ENCODE measurements at places on chromosomes 1 and 21.

DNA sequence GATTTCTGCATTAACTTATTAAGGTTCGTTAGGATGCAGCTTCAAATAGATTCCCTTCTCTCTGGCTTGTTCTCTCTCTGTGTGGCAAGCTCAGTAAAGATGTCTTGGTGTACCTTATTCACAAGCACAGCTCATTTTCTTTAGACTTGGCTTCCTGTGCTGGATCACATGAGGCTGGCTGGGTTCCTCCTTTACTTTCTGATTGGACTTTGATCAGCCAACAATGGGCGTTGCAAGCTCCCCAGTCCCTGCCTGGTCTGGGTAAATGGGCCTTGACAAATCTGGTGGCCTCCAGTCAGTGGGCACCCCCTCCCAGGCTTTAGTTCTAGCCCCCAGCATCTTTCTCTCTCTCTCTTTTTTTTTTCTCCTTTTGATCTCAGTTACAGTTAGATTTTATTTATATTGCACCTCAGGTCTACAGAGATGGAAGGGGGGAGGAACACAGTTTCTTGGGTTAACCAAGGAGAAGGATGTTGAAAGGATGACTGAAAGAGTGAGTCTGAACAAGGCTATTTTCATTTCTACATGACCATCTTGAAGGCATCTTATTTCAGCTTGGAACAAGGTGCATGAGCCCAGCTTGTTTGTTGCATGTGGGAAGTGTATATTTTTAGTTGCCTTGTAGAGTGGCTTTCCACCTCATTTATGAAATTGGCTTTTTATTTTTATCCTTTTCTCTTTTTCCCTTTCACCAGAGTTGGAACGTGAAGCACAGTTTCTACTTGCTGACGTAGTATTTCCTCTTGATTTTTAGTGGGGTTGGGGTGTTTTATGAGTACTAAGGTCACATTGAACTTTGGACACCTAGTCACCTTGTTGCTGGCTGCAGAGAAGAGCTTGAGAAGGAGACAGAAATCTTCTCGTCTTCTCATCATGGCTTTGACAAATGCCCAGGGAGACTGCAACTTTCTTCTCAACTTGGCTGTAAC is 77.1 kb downstream of the PBX1 start:
- no peak for DNase-seq

- no peak for DNase-seq
Observed at GRCh38 chr1:41446851-41447610, 37.5 kb downstream of the EDN2 start.

GRCh38 chr1:24347159-24347934 is 28.2 kb downstream of the GRHL3 start:
- no peak for DNase-seq

- no peak for DNase-seq
Observed at GRCh38 chr1:203325418-203326091, 20.2 kb downstream of the BTG2 start.

DNA sequence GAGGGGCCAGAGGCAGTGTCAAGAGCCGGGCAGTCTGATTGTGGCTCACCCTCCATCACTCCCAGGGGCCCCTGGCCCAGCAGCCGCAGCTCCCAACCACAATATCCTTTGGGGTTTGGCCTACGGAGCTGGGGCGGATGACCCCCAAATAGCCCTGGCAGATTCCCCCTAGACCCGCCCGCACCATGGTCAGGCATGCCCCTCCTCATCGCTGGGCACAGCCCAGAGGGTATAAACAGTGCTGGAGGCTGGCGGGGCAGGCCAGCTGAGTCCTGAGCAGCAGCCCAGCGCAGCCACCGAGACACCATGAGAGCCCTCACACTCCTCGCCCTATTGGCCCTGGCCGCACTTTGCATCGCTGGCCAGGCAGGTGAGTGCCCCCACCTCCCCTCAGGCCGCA is at the start of gene BGLAP:
TSS of gene BGLAP (plus strand) at position 259 of the 400 bp plus-strand sequence. CDS start at position 307, 48 bp downstream.
- DNase-seq, result no peak

- DNase-seq, result no peak
Observed at GRCh38 chr1:30444850-30445249, 278.5 kb downstream of the MATN1 start.

- DNase-seq, result no peak
Observed at GRCh38 chr1:233242827-233243483, 52.6 kb downstream of the PCNX2 start.

- no peak for DNase-seq
Observed at GRCh38 chr1:90502696-90503095, 214.4 kb downstream of the BARHL2 start.

- no peak for DNase-seq
Observed at GRCh38 chr1:76073481-76073880, 1.1 kb upstream of the ST6GALNAC3 start.

DNA sequence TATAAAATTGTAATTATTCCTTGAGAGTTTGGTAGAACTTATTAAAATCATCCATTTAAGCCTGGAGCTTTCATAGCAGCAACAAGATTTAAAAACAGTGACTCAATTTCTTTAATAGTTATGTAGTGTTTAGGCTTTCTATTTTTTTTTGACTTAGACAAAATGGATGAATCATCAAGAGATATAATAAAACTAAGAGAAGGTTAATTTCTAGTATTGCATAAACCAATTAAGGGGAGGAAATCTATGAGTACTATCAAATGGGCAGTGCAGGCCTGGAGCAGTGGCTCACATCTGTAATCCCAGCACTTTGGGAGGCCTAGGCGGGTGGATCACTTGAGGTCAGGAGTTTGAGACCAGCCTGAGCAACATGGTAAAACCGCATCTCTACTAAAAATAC is 416.3 kb upstream of the USP24 start:
- DNase-seq, result no peak

GRCh38 chr21:14736162-14736561 is 190.0 kb upstream of the SAMSN1 start:
- DNase-seq, result no peak

- DNase-seq, result no peak
Observed at GRCh38 chr1:167127236-167127635, 33.4 kb downstream of the STYXL2 start.

DNA sequence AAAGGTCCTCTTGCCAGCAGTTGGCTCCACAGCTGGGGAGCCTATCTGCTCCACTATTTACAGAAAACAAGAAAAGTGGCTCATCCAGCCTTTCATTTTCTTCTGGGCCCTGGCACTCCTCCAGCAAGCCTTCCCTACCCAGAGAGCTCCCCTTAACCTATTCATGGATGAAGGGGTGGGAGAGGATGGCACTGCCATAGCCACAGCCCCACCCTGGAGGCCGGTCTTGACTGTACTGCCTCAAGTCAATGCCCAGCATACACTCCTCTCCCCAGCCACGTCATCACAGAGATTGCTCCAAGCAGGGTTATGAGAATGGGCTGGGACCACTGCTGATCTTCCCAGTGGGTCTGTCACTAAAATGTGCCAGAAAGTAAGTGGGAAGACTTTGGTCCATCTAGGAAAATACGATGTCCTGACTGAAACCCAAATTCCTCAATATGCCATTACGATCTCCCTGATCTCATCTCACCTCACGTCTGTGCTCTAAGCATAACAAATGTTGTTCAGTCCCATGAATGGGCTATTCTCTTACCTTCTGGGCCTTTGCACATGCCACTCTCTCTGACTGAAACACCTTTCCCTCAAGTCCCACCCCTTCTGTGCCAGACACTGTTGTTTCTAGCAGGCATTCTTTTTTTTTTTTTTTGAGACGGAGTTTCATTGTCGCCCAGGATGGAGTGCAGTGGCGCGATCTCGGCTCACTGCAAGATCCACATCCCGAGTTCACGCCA is 21.4 kb upstream of the PTAFR start:
- no peak for DNase-seq

DNA sequence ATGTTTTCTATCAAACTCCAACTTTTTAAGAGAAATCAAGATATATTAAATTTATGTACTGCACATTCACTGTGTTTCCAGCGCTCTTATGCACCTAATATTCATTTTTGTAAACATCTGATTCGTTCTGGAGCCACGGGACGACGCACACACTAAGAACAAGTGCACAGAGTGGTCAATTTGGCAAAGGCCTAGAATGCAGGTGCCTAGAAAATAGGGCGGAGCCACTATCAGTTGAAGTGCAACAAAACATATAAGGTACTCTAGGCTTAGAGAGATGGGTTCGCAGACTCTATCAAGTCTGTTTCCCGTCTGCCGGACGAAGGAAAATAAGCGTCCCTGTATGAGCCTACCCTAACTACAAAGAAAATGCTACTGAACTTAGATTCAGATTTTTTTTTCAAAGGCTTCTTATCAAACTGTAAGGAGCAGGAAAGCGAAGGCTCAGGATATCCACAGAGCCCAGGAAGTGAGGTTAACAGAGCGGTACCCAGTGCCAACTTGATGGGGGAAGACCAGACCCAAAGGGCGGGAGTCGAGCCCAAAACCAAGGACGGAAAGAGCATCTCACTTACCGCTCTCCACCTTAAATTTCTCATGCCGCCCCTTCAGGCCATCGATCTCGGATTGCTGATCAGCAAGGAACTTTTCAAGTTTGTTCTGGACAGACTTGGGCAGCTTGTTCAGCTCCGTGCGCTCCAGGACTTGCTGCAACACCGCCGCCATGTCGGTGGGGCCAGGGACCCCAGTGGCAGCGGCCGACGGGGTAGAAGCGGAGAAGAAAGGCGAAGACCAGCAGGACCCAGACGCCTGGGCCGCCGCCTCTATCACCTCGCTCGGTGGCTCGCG is 526 bp downstream of the TPR start:
- no peak for DNase-seq

- no peak for DNase-seq
Observed at GRCh38 chr21:46109313-46110221, 11.7 kb downstream of the COL6A2 start.

DNA sequence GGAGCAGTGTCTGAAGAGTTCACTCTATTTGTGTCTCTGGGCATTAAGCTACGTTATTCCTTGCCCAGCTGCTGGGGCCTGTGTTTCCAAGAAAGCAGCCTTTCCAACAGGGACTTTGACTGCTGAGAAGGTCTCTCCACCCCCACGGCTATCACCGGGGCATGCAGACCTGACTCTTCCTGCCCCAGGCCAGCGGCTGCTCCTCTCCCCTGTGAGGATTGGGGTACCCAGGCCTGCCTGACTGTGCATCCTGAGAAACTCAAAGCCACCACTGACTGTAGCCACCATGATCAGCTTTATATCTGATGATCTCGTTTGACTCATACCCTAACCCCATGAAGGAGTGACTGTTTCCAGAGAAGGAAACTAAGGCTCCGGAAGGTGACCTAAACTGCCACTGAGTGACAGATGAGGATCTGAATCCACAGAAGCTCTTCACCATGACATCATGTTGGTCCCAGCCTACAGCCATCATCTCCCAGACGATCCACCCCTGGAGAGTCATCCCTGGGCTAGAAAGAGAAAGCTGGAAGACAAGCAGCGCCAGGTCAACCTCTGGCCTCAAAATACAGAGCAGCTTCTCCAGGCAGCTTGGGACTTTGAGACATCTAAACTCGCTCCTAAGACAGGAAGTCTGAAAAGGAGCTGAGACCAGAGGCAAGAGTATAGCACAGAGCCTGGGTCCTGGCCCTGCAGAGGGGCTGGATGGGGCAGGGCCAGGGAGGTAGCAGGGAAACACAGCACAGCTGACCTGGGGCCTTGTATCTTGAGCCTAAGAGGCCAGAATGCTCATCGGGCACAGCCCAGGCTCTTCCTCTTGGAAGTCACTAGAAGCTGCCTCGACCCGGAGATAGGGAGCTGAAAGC is 244.0 kb upstream of the VAMP3 start:
- no peak for DNase-seq

- DNase-seq, result no peak
Observed at GRCh38 chr21:44983421-44984206, 43.8 kb downstream of the SLX9 start.

- DNase-seq, result no peak
Observed at GRCh38 chr1:31505911-31506497, 70.3 kb upstream of the TINAGL1 start.

DNA sequence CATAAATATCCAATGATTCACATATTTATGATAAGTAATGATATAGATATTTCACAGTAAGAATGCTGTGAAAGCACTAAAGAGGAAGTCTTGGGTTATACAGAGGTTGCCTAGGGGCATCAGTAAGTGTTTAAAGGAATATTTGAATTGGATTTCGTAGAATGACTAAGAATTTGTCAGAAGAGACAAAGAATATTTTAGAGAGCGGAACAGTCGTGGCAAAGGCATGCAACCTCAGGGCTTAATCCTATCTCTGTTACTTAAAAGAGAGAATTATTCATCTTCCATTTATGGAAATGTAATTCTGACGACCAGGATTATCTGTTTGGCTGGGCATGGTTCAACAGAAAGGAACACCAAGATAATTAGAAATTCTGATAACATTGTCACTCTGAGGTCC is 171.9 kb upstream of the NR5A2 start:
- DNase-seq, result no peak

GRCh38 chr1:160547422-160547821 is 24.4 kb upstream of the SLAMF6 start:
- DNase-seq, result no peak

GRCh38 chr1:176122282-176122681 is 84.8 kb downstream of the COP1 start:
- DNase-seq, result no peak

DNA sequence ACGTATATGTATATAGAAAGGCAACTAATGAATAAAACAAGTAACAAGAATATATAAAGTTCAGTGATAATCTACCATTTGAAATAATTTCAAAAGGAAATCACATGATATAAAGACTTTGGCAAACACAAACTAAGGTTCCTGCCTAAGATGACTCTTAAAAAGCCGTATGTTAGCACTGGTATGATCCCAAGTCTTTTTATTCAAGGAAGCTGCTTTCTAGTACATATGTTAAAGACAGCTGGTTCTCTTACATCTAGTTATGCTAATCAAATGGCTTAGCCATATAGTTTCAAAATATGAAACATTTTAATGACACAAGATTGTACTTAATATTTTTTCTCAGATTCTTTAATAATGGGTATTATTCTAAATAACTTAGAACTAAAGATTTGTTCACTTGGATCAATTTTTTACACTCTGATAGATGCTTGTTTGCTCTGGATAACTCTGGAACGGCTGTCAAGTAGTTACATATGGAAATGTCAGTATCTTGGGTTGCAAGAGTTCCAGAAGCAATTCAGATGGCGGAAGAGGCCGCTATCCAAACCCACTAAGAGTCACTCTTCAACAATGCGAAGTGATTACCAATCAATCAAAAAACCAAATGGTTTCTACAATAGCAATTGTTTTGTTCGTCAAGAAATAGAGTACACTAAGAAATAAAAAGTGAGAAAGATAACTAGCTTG is 21.4 kb downstream of the STX6 start:
- no peak for DNase-seq

DNA sequence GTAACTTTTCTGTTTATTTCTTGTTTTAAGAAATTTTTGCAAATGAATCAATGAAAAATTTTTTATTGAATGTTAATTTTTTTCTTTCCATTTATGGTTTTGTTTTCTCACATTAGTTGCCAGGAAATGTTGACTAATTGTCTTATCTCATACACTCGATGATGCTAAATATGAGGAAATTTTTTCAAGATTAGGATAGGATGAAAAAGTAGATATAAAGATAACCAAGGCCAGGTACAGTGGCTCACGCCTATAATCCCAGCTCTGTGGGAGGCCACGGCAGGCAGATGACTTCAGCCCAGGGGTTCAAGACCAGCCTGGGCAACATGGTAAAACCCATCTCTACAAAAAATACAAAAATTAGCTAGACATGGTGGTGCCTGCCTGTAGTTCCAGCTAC is 12.6 kb downstream of the LAX1 start:
- no peak for DNase-seq

GRCh38 chr1:46551597-46552095 is at the start of gene KNCN:
KNCN (minus strand) TSS chr1:46551647; CDS start chr1:46551215, 432 bp downstream.
- DNase-seq, result no peak

All from right lung (tissue), 10 donors.